ENCODE measurements at places on chromosomes 16 and 17.

DNA sequence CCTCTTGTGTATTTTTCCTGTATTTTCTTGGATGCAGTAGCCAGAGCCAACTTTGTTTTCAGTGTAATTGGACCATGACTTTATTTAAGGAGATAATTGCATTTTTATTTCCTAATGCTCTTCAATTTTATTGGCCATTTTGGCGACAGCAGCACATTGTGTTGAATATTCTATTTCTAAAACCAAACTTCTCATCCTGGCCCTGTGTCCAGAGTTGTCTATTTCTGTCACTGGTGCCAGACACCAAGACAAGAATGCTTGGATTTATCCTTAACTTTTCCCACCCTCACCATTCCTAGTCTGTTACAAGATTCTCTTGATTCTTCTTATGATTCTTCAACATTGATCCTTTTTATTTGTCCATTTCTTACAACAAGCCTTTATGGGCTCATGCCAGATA lies 37.1 kb downstream of the ARHGAP44 start:
- DNase-seq: no peak

- DNase-seq: no peak
Measured at GRCh38 chr16:72588551-72588950, 416.6 kb upstream of the PMFBP1 start.

DNA sequence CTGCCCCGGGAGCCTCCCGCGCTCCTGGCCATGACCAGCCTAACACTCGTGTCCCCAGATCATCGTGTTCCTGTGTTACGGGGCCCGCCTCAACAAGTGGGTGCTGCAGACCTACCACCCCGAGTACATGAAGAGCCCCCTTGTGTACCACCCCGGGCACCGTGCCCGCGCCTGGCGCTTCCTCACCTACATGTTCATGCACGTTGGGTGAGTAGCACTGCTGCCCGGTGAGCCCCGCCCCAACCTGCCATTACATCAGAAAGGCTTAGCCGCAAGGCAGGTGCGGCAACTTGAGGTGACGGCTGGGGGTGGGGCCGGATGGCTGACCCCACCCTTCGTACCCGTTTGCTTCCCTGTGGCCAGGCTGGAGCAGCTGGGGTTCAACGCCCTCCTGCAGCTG lies 1.4 kb downstream of the RHBDL1 start:
- DNase-seq: no peak

DNA sequence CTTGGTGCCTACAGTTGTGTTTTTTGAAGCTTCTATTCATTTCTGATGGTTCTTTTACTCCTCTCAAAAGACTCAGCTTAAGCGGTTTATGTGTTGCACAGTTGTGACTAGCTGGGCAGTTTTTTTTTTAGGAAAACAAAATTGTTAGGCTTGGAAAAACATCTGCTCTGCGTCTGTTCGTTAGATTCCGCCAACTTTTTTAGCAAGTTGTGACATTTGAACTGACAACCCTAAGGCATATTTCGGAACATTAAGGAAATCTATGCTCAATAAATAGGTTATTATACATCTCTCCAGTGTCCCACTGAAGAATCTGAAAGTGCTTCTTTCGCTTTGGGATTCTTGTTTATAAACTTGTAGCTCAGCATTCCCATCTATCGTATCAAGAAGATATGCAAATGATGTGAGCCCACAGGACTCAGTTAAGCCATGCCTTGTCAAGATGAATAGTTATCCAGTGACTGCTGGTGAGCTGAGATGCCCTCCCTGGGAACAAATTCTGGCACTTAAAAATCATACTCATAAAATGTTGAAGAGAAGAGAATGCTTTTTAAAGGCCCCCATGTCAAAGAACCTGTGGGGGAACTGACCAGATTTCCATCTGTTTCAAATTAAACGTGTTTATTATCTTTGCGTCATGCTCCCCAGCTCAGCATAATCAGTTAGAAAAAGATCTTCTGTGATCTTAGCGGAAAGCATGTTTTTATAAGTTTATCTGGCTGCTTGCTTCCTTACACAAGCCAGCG lies 109.0 kb upstream of the FAM20A start:
- no peak for DNase-seq

GRCh38 chr17:49156256-49156655 lies 23.7 kb downstream of the B4GALNT2 start:
- DNase-seq: no peak

GRCh38 chr17:69500911-69501429 lies 86.5 kb downstream of the MAP2K6 start:
- no peak for DNase-seq

DNA sequence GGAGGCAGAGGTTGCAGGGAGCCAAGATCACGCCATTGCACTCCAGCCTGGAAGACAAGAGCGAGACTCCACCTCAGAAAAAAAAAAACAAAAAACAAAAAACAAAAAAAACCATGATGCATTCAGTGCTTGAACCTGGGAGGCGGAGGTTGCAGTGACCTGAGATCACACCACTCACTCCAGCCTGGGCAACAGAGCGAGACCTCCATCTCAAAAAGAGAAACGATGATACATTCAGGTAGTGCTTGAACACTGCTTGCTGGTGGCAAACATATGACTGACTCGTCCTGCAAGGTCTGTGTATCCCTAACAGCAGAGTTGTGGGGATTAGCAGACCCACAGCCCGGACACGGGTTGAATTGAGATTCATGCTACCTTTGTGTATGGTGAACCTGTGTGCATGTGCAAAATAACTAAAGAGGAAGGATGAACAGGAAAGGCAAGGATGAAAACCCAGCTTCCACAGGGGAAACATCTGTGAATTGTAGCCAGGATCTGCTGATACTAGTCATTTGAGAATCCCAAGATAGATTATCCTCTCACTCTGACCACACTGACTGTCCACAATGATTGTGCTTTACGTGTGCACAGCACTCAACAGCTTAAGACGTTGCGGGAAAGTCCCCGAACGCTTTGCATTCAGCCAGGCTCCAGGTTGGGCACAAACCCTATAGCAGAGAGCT lies 52.4 kb upstream of the MRPS23 start:
- DNase-seq: no peak

- DNase-seq: no peak
Measured at GRCh38 chr17:51585514-51586104, 325.3 kb downstream of the UTP18 start.

- peak; percentile 55 for DNase-seq
Measured at GRCh38 chr16:27405546-27406451, 3.8 kb downstream of the IL21R start.

DNA sequence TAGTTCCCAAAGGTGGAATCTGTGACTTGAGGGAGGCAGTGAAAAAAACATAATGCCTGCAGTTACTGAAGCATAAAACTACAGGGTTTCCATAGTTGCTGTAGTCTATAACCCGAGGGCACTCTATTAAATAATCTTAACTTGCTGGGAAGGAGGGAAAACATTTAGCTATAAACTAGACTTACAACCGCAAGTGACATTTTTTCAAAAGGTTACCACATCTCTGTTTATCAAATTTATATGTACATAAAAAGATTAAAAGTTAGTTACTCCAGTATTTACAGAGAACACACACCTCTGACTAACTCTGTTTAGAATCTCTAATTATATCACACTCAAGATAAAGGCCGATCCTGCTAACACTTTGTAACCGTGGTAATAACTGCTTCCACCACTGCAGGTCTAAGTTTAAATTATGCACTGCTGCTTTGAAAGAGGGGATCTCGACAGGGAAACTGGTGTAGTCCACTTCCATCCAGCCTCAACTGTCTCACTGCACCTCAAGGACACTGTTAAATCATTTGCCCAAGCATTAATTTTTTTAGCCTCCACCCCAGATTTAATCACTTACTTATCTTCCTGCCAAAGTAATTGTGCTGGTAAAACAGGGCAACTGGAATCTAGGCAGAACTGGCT lies 14.6 kb downstream of the KCNJ16 start:
- DNase-seq: no peak

DNA sequence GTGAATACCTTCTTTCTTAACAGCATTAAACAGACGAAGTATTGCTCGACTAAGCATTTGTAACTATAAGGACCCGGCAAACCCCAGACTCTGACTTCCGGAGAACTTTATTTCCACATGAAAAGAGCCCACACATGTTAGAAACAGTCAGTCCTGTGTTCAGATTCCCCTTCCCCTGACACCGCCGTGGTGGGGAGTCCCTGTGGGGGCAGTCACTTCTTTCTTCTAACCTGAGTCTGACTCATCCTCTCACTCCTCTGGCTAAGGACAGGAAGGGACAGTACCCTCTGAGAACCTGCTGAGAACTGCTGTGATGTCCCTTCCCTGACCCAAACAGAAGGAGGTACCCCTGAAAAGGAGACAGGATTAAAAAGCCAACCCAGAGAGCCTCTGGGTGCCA lies 165.1 kb downstream of the XYLT1 start:
- DNase-seq: no peak

- DNase-seq: no peak
Measured at GRCh38 chr16:2026461-2027023, at the start of gene NHERF2. TSS of gene NHERF2 (plus strand) at chr16:2026902. CDS start at chr16:2027006, 104 bp downstream.
